Activated CD8-positive, alpha-beta memory T cell treated with anti-CD3 and anti-CD28 coated beads for 48 hours (primary cell): ENCODE measurements at places on chromosomes 12 and 14.
A peak's percentile ranks its signal among the peaks of the same experiment; 100 is the strongest.

DNA sequence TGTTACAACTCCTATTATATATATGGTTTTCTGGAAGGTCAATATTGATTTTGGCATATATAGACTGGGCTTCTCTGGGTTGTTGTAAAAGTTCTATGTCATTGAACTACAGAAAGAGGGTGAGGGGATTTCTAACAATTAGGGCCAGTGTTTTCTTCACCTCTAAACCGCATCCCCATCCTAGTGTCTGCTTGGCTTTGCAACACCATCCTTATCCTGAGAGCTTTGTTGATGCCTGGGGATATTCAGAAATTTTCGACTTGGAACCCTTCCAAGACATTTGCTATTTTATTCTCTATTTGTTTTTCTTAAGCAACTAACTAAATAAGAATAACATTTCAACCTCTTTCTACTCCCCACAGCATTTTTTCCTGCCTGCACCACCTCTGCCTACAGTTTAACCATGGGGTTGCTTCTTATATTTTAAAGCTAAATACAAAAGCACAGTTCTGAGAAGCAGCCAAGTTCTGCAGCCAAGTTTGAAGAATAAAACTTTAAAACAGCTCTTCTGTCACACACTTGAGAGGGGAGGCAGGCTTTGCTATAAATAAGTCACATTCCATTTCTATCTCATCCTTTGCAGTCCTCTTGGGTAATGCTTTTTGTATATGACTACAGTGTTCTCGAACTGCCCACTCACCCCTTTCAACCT lies 53.4 kb downstream of the RGS6 start:
- DNase-seq: no peak

DNA sequence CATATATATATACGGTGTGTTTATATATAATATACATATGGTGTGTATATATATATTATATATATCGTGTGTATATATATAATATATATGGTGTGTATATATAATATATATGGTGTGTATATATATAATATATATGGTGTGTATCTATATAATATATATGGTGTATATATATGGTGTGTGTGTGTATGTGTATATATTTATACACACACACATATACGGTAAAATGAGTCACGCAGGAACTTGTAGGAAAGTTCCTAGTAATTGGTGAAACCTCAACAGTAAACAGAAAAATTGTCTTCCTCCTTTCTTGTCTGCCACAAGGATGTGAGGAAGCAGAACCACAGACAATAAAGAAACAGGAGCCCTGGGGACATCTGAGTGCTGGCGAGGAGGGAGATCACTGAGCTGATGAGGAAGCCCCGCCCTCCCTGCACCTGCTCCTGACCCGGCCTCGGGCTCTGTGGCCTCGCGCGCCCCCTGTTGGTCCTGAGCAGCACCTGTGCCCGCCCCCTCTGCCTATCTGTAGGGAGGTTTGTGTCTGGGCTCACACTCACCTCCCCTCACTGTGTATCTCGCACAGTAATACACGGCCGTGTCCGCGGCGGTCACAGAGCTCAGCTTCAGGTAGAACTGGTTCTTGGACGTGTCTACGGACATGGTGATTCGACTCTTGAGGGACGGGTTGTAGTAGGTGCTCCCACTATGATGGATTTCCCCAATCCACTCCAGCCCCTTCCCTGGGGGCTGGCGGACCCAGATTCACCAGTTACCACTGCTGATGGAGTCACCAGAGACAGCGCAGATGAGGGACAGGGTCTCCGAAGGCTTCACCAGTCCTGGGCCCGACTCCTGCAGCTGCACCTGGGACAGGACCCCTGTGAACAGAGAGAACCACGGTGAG lies 1079.4 kb downstream of the TMEM121 start:
- peak; percentile 72 for DNase-seq

GRCh38 chr12:55034218-55034617 lies 14.4 kb downstream of the NEUROD4 start:
- DNase-seq: no peak

DNA sequence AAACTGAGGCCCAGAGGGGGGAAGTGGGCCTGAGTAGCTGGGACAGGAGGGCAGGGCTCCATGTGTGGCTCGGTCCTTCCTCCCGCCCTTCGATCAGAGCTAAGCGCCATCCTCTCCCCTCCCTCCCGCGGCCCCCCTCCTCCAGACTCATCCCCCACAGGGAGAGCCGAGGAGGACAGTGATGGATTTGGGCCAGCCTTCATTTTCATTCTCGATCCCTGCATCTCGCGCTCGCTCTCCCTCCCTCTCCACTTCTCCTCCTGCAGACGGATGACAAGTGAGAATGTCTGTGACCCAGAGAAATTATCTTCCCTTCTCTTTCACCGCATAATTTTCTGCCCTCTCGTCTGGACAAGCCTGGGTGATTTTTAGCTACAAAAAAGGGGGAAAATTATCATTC lies 183.3 kb downstream of the RBM19 start:
- DNase-seq: no peak

DNA sequence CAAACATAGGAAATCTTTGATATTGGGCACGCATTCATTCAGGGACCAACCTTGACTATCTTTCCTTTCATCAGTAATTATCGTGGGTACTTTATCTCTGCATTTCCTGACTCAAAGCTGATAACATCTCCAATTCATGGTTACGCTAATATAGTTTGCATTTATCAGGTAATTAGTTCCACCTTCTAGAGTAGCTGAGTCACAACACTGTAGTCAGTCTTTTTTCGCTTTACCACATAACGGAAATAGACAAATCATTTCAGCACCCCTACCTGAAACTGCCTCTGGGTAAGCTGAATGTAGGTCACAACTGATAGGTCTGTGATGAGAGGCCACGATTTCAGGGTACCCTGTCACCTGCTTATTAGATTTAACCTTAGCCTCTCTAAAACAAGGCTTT lies 36.7 kb upstream of the IL22 start:
- DNase-seq: no peak

DNA sequence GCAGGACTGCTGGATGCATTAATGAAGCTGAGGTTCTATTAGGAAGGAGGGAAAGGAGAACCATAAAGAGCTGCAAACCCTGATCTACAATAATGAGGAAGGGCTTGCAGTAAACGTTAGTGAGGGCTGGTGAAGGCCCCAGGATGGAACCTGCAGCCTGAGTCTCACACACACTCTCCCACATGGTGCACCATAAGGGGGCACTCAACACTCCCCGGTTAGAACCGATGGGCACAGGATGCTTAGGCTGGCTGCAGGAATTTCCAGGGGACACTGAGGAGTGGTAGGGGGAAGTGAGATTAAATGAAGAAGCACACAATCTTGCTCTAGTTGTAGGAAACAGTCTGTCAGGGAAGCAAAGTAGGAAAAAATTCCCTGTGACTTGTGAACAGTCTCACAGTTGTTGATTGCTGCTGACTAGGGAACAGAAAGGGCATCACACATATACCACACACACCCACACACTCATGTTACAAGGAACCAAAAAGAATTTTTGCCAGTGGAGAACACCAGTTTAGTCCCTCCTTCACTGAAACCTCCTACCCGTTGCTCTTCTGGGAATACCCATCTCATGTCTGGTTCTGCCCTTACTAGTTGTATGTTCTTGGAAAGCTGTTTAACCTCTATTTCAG lies 56.2 kb upstream of the FERMT2 start:
- DNase-seq: no peak
